ENCODE measurements at places on chromosomes 4 and X. TPM values are rescaled to one million over a fixed set of nuclear protein-coding genes. Genes with fewer than 3 reads are reported as not detected.

ADH7 gene
- not detected for total RNA-seq

SPIN2A gene
- total RNA-seq, result 0.98 TPM

LEF1 gene
- total RNA-seq, result 62.1 TPM

GSX2 gene
- not detected for total RNA-seq

SCOC gene
- 40.7 TPM for total RNA-seq

IL2 gene
- not detected for total RNA-seq

GRCh38 chrX:131330735-131331134 is 41.6 kb upstream of the IGSF1 start:
- no peak overlapping the region for H3K27ac ChIP-seq

DNA sequence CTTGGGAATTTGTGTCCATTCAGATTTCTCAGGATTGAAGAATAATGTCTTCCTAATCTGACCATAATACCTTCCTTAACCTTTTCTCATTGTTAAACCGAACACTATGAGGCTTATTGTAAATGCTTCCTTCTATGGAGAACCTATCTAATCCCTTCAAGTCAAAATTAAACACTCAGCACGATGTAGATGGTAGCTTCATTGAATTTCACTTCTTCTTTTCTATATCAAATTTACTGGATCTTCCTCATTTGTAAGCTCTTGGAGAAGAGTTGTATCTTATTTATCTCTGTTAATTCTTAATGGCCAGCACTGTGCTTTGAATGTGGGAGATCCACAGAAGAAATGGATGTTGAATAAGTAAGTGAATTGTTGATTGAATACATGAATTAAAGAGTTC is 109.0 kb upstream of the RAPGEF2 start:
- no peak overlapping the region for H3K27ac ChIP-seq
- no peak overlapping the region for H3K4me3 ChIP-seq
- H3K36me3 ChIP-seq, result no peaks in the 10 kb centered on the region
- no peaks in the 10 kb centered on the region for H3K27me3 ChIP-seq

DNA sequence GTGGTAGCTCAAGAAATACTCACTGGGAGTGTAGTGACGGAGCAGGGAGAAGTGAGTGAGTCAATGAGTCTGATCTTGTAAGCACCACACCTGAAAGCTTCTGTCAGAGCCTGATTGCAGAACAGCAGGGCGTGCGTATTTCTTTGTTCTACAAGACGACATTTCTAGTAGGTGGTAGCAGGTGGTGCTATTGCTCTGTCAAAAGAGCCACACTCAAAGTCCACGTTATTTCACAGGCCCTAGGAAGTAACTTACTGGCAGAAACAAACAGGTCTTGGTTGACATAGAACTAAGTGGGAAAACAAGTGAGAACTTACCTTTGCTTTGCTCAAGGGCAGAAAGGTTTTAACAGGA is 46.4 kb upstream of the SPRY1 start:
- H3K27me3 ChIP-seq, result no peaks in the 10 kb centered on the region
- no peak overlapping the region for H3K4me3 ChIP-seq
- no peaks in the 10 kb centered on the region for H3K36me3 ChIP-seq

GRCh38 chrX:103783971-103784370 is 7.3 kb downstream of the PLP1 start:
- peaks cover 31% of the 10 kb centered on the region for H3K36me3 ChIP-seq
- peaks cover 74% of the 10 kb centered on the region for H3K4me1 ChIP-seq
- DNase-seq, result no peak

GRCh38 chr4:74715706-74716435 is 78.5 kb downstream of the BTC start:
- H3K27me3 ChIP-seq, result peaks cover 1% of the 10 kb centered on the region
- no peaks in the 10 kb centered on the region for H3K4me1 ChIP-seq
- H3K27ac ChIP-seq, result no peak overlapping the region

DNA sequence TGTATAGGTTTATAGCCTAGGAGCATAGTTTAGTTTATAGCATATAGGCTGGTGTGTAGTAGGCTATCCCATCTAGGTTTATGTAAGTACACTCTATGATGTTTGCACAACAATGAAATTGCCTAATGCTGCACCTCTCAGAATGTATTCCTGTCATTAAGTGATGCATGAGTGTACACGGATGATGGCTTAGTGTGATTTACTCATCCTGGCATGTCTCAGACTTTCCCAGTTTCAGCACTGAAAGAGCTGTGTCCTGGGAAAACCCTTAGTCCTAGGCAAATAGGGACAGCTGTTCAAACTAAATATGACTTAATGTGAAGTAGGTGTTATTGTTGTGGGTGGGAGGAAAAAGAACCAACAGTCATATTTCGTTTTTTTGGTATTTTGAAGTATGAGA is 264.9 kb upstream of the MAGEB18 start:
- H3K4me3 ChIP-seq, result no peak overlapping the region
- no peaks in the 10 kb centered on the region for H3K27me3 ChIP-seq
- H3K36me3 ChIP-seq, result no peaks in the 10 kb centered on the region
- no peaks in the 10 kb centered on the region for H3K4me1 ChIP-seq

DNA sequence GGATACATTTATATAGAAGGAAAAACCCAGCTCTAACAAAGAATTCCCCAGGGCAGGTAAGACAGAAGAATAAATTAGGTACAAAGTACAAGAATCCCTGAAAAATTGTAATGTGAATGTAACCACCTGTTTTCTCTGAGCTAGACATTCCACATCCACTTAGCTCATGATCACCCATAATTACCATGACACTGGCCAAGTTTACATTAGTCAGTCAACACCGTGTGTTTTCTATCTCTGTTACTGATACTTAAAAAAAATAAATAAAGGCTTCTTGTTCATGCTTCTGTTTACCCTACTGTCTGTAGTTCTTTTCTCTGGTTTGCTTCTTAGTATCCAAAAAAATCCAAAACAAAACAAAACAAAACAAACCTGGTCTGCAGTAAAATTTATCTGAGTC is 66.0 kb downstream of the CBLL2 start:
- H3K27ac ChIP-seq, result no peak overlapping the region
- no peaks in the 10 kb centered on the region for H3K27me3 ChIP-seq
- no peaks in the 10 kb centered on the region for H3K4me1 ChIP-seq
- H3K4me3 ChIP-seq, result no peak overlapping the region

GRCh38 chr4:67394879-67395278 is 150.4 kb downstream of the CENPC start:
- H3K4me1 ChIP-seq, result no peaks in the 10 kb centered on the region
- no peak overlapping the region for H3K27ac ChIP-seq
- H3K27me3 ChIP-seq, result peaks cover 7% of the 10 kb centered on the region
- H3K4me3 ChIP-seq, result no peak overlapping the region

GRCh38 chr4:40840255-40840984 is 90.7 kb downstream of the NSUN7 start:
- H3K27ac ChIP-seq, result no peak overlapping the region

DNA sequence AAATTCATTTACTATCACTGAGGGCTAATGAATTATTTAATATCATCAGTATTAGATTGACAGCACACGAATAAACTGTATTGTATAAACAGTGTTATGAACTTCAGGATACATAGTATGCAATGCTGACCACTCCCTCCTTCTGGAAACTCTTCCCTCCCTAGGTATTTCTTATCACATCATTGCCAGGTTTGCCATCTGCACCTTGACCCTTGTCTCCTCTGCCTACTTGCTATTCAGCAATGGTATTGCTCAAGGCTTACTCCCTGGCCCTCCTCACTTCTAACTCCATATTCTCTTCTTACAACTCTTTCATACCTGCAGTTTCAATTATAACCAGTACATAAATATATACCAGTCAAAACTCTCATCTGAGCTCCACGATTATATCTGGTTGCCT is 38.9 kb downstream of the ATP8A1 start:
- no peak for DNase-seq
- no peak overlapping the region for H3K27ac ChIP-seq
- H3K27me3 ChIP-seq, result no peaks in the 10 kb centered on the region

- DNase-seq, result no peak
- H3K4me3 ChIP-seq, result no peak overlapping the region
- no peaks in the 10 kb centered on the region for H3K27me3 ChIP-seq
- H3K4me1 ChIP-seq, result peaks cover 3% of the 10 kb centered on the region
Measured at GRCh38 chrX:97039363-97040029, 155.8 kb downstream of the RPA4 start.

GRCh38 chr4:15870079-15870478 is 68.5 kb downstream of the FGFBP1 start:
- no peak for DNase-seq
- no peaks in the 10 kb centered on the region for H3K4me1 ChIP-seq
- H3K36me3 ChIP-seq, result no peaks in the 10 kb centered on the region
- no peak overlapping the region for H3K4me3 ChIP-seq

DNA sequence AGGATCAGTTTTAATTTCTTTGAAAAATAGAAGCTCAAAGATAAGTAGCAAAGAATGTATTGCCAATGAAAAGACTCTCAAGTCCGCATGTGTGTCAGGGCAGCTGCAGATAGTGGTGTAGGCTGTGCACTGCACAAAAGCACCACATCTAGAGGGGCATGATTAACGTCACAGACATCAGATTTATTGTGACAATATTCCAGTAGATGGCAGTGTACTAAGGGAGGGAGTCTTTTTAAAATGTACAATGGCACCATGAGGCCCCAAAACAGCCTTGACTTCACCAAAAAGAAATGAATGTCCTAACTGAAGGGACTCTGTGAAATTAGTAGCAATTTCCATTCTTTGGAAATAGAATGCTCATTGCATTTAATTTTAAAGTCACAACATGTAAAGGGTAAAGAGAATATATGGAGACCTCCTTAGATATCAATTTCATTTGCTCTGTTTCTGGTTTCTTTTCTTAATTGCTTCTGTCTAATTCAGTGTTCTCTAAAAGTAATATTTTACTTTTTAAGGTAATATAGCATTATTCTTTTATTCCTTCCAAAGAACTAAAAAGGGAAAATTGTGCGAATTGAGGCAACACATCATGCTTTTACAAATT is 98.4 kb downstream of the ZNF827 start:
- DNase-seq, result no peak
- H3K27me3 ChIP-seq, result no peaks in the 10 kb centered on the region
- peaks cover 32% of the 10 kb centered on the region for H3K36me3 ChIP-seq
- peaks cover 17% of the 10 kb centered on the region for H3K4me1 ChIP-seq
- H3K4me3 ChIP-seq, result no peak overlapping the region

DNA sequence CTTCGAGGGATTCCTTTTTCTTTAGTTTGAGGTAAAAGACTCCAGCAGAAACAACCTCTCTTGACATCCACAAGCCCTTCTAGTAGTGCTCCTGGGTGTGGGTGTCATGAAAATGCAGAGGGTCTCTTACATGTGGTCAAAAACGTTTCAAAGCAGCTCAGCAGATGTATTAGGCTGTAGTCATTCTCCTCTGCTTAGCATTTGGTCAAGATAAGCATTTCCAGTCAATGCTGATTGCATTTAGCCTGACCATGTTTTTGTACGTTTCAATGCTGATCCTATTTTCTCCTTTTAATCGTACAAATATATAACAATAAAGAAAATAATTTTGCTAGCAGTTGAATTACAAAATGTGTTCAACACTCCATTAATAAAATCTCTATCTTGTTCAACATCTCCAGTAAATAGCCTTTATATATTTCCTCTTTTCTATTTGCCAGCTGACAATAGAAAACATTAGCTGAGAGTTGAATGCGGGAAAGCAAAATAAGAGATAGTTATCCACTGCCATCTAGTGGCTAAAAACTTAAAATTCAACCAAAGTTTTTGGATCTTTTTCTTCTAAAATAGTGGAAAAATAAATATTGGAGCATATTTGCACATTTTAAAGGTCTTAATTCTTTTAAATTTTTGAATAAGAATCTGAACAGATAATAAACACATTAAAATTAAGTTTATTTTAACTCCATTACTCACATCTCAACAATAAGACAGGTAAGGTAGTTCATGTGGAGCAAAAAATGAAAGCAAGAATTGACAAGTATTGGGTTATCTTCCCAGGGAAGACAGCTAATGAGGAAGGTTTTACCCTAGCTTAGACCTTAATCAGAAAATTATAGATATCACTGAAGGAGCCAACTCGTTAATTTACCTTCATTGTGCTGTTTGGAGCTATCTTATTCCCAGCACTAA is 15.2 kb upstream of the PACRGL start:
- H3K4me3 ChIP-seq, result no peak overlapping the region
- DNase-seq, result no peak
- H3K36me3 ChIP-seq, result no peaks in the 10 kb centered on the region
- H3K4me1 ChIP-seq, result no peaks in the 10 kb centered on the region
- peaks cover 7% of the 10 kb centered on the region for H3K27me3 ChIP-seq

- peaks cover 5% of the 10 kb centered on the region for H3K36me3 ChIP-seq
- no peak for DNase-seq
- no peaks in the 10 kb centered on the region for H3K27me3 ChIP-seq
- H3K4me1 ChIP-seq, result no peaks in the 10 kb centered on the region
Measured at GRCh38 chrX:19720236-19720635, 167.2 kb downstream of the SH3KBP1 start.

- H3K36me3 ChIP-seq, result peaks cover 3% of the 10 kb centered on the region
- no peaks in the 10 kb centered on the region for H3K27me3 ChIP-seq
- H3K4me1 ChIP-seq, result no peaks in the 10 kb centered on the region
- H3K4me3 ChIP-seq, result no peak overlapping the region
- H3K27ac ChIP-seq, result no peak overlapping the region
Measured at GRCh38 chr4:54902271-54902670, 223.1 kb downstream of the KDR start.

GRCh38 chrX:110373310-110373709 is 14.7 kb downstream of the RTL9 start:
- H3K27ac ChIP-seq, result no peak overlapping the region
- no peaks in the 10 kb centered on the region for H3K36me3 ChIP-seq
- H3K27me3 ChIP-seq, result no peaks in the 10 kb centered on the region
- H3K4me3 ChIP-seq, result no peak overlapping the region

- no peaks in the 10 kb centered on the region for H3K36me3 ChIP-seq
- H3K4me3 ChIP-seq, result no peak overlapping the region
- H3K4me1 ChIP-seq, result peaks cover 17% of the 10 kb centered on the region
- no peak overlapping the region for H3K27ac ChIP-seq
- peaks cover 18% of the 10 kb centered on the region for H3K27me3 ChIP-seq
Measured at GRCh38 chr4:55075823-55076716, 49.3 kb downstream of the KDR start.

- peaks cover 2% of the 10 kb centered on the region for H3K27me3 ChIP-seq
- no peak overlapping the region for H3K4me3 ChIP-seq
- H3K4me1 ChIP-seq, result no peaks in the 10 kb centered on the region
Measured at GRCh38 chr4:74982546-74983252, 49.8 kb downstream of the PARM1 start.

GRCh38 chr4:173500841-173501591 is 29.0 kb downstream of the HAND2 start:
- no peaks in the 10 kb centered on the region for H3K36me3 ChIP-seq
- no peak for DNase-seq
- H3K4me1 ChIP-seq, result no peaks in the 10 kb centered on the region
- peaks cover 92% of the 10 kb centered on the region for H3K27me3 ChIP-seq

GRCh38 chrX:21955403-21956189 is 15.1 kb downstream of the SMS start:
- DNase-seq, result no peak
- no peaks in the 10 kb centered on the region for H3K27me3 ChIP-seq
- peaks cover 81% of the 10 kb centered on the region for H3K4me1 ChIP-seq
- no peak overlapping the region for H3K4me3 ChIP-seq

Measured in neural crest cell (in vitro differentiated cells).